ENCODE measurements at places on chromosomes 6 and 20.

DNA sequence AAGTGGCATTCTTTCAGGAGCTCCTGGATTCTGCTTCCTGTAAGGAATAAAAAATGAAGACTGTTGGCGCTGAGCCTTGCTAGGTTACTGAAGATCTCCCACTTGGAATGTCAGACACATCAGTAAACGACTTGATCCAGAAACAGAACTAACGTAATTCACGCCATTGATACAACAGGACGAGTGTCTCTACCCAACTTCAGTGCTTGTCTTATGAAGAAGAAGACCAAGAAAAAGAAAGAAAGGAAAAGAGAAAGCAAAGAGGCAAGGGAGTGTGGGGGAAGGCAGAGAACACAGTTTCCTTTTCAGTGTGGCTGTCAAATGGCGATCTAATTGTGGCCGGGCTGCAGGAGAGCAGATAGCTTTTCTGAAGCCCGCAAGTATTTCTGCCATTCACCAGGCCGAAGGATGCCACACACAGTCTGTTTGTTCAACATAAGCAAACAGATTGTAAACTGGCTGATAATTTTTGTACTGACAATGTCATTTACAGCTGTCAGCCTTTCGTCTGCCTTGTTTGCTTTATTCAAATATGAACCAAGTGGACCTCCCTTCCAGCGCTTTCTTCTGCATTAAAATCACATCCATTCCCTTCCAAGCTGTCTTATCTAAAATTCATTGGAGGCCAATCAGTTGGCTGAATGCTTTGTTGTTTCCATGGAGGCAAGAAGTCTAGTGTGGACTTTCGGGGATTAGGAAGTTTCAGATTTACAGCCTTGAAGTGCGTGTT lies 180.6 kb downstream of the FOXA2 start:
- peak; percentile 57 for DNase-seq

- no peak for DNase-seq
These were observed 19.0 kb downstream of the DLL1 start for GRCh38 chr6:170271771-170272314.

GRCh38 chr6:160007611-160008010 lies 38.7 kb downstream of the IGF2R start:
- DNase-seq, result no peak

- DNase-seq, result no peak
These were observed 21.6 kb downstream of the NAPB start for GRCh38 chr20:23399568-23400241.

All from eye (tissue), 1 donor.